ENCODE measurements at places on chromosomes 12 and 14. TPM values are rescaled to one million over a fixed set of nuclear protein-coding genes. Genes with fewer than 3 reads are reported as not detected.

DNA sequence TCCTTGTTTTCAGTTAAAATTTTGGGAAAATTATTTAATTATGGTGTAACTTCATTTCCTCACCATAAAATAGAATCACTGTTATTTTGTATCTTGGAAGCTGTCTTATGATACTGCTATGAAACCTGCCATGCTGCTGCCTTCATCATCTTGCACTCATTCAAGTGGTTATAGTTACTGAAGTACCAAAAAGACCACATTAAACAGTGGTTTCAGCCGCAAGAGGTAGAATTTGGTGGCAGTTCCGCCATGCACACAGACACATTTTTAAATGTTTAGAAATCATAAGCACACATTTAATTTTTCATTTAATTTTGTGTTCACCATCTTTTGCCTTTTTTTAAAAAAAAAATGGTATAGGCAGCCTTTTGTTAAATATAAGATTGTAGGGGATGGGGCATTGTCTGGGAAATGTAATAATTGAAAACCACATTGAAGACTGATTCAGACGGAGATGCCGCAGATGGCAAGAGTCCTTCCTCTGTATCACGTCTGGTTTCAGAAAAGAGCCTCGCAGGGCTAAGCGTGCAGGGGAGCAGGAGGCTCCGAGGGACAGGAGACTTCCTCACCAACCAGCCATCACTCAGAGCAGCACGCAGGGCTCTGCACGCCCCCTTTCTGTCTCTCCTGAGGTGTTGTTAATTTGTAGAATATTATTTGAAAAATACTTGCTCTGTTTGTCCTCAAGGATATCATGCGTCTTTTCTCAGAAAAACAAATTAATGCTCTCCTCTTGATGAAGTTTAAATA lies 115.2 kb upstream of the PELI2 start:
- no peak for DNase-seq
- no peaks in the 10 kb centered on the region for H3K4me1 ChIP-seq
- H3K4me3 ChIP-seq: no peak overlapping the region
- H3K27me3 ChIP-seq: no peaks in the 10 kb centered on the region
- no peaks in the 10 kb centered on the region for H3K36me3 ChIP-seq

GRCh38 chr14:103206836-103207387 lies 83.7 kb downstream of the TNFAIP2 start:
- peak overlapping the region; percentile 62 for H3K27ac ChIP-seq
- peak; percentile 80 for DNase-seq
- H3K4me3 ChIP-seq: peak overlapping the region; percentile 56
- peaks cover 12% of the 10 kb centered on the region for H3K4me1 ChIP-seq
- H3K36me3 ChIP-seq: no peaks in the 10 kb centered on the region
- no peaks in the 10 kb centered on the region for H3K27me3 ChIP-seq

GRCh38 chr14:59214702-59215302 lies 26.3 kb downstream of the DAAM1 start:
- peaks cover 60% of the 10 kb centered on the region for H3K4me1 ChIP-seq
- no peaks in the 10 kb centered on the region for H3K27me3 ChIP-seq
- no peaks in the 10 kb centered on the region for H3K36me3 ChIP-seq
- no peak for DNase-seq

DNA sequence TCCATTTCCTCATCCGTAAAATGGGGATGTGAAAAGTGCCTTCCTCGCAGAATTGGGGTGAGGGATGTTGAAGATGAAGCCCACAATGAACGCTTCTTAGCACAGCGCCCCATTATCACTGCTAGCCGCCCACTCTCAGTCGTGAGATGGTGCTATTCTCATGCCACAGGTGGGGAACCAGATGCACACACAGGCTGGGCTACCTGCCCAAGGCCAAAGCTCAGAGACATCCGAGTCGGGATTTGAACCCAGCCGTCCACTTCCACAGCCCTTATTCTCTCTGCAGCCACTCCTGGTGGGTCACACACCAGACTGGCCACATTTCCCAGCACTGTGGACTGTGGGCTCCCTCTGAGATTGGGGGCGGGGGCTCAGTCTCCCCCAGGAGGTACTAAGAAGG lies 55.8 kb downstream of the BCL11B start:
- DNase-seq: no peak
- peaks cover 15% of the 10 kb centered on the region for H3K27me3 ChIP-seq
- H3K4me3 ChIP-seq: no peak overlapping the region
- no peaks in the 10 kb centered on the region for H3K4me1 ChIP-seq
- H3K36me3 ChIP-seq: no peaks in the 10 kb centered on the region

DNA sequence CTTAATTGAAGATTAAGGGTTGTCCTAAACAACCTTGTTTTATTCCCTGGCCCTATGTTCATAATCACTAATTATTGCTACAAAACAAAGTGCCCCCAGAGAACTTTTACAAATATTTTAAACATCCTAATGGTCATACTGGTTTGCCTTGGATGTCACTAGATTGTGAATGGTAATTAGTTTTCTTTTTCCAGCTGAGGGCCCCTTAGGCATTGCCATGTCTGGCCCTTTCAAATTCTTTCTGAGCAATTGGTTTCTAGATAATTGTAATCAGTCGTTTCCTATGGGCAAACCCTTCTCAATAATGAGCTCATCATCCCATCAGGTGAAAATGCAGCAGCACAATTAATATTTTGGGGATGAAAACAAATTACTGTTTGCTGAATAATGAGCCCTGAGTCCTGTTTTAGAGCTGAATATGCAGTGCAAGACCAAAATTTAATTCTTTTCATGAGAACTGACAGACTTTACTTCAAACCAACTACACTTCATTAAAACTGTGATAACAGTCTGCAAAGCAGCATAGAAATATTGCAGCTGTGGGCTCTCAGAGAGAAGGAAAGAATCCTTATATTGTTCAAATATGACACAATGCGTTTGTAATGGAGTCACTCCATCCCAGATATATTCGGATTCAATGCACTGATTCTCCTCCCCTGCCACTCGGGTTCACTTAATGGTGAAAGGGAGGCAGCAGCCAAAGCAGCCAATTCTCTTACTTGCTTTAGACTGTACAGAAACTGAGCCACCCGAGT lies 67.7 kb upstream of the ARHGAP5 start:
- no peaks in the 10 kb centered on the region for H3K36me3 ChIP-seq
- no peaks in the 10 kb centered on the region for H3K4me1 ChIP-seq
- H3K4me3 ChIP-seq: no peak overlapping the region
- H3K27ac ChIP-seq: no peak overlapping the region

GRCh38 chr12:28941248-28941647 lies 207.8 kb upstream of the FAR2 start:
- no peaks in the 10 kb centered on the region for H3K36me3 ChIP-seq
- no peak for DNase-seq
- H3K4me3 ChIP-seq: no peak overlapping the region
- H3K4me1 ChIP-seq: no peaks in the 10 kb centered on the region
- no peak overlapping the region for H3K27ac ChIP-seq
- no peaks in the 10 kb centered on the region for H3K27me3 ChIP-seq

GRCh38 chr14:91893007-91893406 lies 25.7 kb upstream of the TC2N start:
- H3K36me3 ChIP-seq: no peaks in the 10 kb centered on the region
- H3K27ac ChIP-seq: no peak overlapping the region
- no peak overlapping the region for H3K4me3 ChIP-seq
- H3K27me3 ChIP-seq: peaks cover 6% of the 10 kb centered on the region
- no peak for DNase-seq

DNA sequence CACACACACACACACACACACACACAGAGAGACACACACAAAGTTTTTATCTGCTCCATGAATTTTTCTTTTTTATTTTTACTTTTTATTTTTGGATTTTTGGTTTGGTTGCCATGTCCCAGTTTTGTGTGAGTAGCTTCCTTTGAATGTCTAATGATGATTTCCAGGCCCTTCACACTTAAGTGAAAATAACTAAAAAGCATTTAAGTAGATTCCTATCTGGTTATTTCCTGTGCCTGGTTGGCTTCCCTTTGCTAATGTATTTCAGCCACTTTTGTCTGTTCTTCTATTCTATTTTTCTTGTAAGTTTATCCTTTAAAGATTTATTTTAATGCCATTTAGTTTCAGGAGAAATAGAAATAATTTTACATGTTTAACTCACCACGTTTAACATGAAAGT lies 755.4 kb downstream of the SLC6A15 start:
- H3K4me3 ChIP-seq: no peak overlapping the region
- no peaks in the 10 kb centered on the region for H3K36me3 ChIP-seq
- no peak overlapping the region for H3K27ac ChIP-seq
- DNase-seq: no peak
- H3K27me3 ChIP-seq: no peaks in the 10 kb centered on the region

DNA sequence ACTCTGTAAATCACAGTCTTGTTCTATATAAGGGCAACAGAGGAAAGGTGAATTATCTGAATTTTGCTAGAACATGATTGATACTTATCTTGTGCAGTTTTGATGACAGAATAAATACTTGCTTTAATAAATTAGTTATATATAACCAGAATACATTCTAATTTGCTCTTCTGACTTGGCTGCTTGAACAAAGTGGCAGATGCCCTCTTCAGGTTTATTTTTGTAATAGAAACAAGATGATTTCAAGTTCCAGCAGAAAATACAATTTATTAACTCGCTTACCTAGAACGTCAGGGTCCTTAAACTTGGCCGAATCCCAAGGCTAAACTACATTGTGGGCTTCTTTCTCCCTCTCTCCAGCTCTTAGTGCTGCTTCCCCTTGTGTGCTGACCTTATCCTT lies 57.6 kb upstream of the SSTR1 start:
- DNase-seq: no peak
- no peak overlapping the region for H3K4me3 ChIP-seq
- H3K27ac ChIP-seq: no peak overlapping the region

DNA sequence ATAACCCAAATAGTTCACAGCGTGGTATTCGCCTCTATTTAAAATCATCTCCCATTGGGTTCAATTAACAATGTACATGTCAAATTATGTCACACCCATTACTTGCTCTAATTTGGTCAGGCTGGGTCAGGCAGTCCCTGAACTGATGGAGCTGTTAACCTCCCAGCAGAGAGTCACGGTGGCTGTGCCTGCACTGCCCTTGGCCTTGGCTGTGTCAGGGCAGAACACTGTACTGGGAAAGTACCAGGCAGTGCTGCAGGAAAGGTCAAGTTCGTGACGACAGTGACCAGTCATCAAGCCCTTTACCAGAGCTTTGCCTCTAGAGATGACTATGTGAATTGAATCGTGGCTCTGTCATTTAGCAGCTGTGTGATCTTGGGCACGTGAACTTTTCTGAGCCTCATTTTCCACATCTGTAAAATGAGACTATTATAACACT lies 100.0 kb downstream of the ARF6 start:
- no peak for DNase-seq
- H3K27me3 ChIP-seq: no peaks in the 10 kb centered on the region
- no peaks in the 10 kb centered on the region for H3K36me3 ChIP-seq

DNA sequence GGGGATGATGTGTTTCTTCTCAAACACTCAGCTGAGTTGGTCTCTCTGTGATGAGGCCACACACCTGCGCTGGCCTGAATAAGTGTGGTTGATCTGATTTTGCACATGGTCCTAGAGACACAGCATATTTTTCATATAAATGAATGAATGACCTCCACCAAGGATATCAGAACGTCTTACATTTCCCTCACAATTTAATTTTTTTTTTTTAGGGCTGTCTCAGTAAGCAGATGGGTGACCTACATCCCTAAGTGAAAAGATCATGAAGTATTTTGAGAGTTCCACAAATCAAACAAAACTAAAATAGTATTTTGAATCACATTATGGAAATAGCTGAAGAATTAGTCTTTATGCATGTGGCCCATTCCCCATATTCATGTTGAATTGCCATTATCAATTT lies 333.7 kb upstream of the TMTC1 start:
- H3K4me1 ChIP-seq: no peaks in the 10 kb centered on the region
- H3K27me3 ChIP-seq: no peaks in the 10 kb centered on the region
- no peak for DNase-seq
- H3K27ac ChIP-seq: no peak overlapping the region
- no peaks in the 10 kb centered on the region for H3K36me3 ChIP-seq
- H3K4me3 ChIP-seq: no peak overlapping the region

DNA sequence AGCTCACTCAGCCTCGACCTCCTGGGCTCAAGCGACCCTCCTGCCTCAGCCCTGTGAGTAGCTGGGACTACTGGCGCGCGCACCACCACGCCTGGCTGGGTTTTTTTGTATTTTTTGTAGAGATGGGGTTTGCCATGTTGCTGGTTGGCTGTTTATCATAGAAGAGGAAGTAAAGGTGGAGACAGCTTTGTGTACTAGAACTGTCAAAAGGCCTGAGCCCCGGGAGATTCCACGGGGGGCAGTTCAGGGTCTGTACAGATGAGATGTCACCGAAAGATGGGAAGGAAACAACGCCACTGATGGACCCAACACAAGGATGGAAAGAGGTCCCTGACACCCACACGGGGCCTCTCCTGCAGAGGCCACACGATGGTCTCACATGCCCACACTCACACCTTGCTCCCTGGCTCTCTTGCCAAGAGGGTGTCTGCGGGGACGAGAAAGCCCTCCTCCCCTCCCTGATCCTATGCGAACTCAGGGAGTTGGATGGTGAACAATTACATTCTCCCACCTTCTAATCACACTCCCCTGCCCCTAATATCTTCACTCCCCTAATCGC lies 66.6 kb downstream of the KDM2B start:
- H3K36me3 ChIP-seq: peaks cover 13% of the 10 kb centered on the region
- no peaks in the 10 kb centered on the region for H3K4me1 ChIP-seq
- H3K4me3 ChIP-seq: no peak overlapping the region
- H3K27ac ChIP-seq: no peak overlapping the region
- no peak for DNase-seq

DNA sequence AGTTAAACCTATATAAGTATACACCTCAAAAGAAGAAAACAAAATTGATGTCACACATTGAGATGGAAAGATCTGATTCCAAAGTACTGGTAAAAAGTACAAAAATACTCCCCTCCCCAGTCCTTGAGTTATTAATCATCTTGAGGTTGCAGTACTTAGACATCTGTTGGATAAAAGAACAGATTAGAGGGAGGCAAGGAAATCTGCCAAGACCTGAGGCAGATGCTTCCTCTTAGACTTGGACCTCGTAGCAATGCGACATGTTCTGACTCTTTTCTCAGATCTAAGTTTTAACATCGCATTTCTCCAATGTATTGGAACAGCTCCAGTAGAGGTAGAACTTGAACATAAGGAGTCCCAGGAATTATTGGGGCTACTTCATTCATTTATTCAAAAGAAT lies 187.9 kb upstream of the GRIN2B start:
- H3K36me3 ChIP-seq: no peaks in the 10 kb centered on the region
- H3K27ac ChIP-seq: no peak overlapping the region
- no peak for DNase-seq
- no peaks in the 10 kb centered on the region for H3K4me1 ChIP-seq

DNA sequence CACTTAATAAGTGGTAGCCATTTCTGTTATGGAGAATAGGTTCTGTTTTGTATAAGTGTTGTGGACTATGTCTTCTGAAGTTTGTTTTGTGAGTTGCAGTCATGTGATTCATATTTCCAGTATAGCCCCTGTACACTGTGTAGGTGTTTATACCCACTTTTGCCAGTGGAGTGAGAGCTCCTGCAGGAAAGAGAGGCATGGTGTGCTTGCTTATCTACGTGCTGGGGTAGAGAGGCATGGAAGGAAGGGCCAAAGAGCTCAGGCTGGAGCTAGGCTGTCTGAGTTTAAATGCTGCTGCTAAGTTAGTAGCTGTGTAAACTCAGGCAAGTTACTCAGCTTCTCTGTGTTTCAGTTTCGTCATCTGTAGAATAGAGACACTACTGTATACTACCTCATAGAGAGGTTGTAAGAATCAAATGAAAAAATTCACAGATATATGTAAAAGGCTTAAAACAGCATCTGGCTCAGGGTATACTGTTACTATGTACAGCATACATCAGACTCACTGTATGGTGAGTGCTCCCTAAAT lies 88.2 kb upstream of the SLC38A2 start:
- no peaks in the 10 kb centered on the region for H3K27me3 ChIP-seq
- no peaks in the 10 kb centered on the region for H3K36me3 ChIP-seq
- no peak overlapping the region for H3K4me3 ChIP-seq
- no peak for DNase-seq
- H3K4me1 ChIP-seq: peaks cover 52% of the 10 kb centered on the region

Gene CCDC38
- total RNA-seq: not detected

Gene KRT74
- not detected for total RNA-seq

Gene CBLN3
- not detected for total RNA-seq

All from gastrocnemius medialis (tissue), 4 donors.